ENCODE measurements at places on chromosomes 6 and 20.

GRCh38 chr6:107418118-107418517 is 41.2 kb downstream of the PDSS2 start:
- no peak for DNase-seq

DNA sequence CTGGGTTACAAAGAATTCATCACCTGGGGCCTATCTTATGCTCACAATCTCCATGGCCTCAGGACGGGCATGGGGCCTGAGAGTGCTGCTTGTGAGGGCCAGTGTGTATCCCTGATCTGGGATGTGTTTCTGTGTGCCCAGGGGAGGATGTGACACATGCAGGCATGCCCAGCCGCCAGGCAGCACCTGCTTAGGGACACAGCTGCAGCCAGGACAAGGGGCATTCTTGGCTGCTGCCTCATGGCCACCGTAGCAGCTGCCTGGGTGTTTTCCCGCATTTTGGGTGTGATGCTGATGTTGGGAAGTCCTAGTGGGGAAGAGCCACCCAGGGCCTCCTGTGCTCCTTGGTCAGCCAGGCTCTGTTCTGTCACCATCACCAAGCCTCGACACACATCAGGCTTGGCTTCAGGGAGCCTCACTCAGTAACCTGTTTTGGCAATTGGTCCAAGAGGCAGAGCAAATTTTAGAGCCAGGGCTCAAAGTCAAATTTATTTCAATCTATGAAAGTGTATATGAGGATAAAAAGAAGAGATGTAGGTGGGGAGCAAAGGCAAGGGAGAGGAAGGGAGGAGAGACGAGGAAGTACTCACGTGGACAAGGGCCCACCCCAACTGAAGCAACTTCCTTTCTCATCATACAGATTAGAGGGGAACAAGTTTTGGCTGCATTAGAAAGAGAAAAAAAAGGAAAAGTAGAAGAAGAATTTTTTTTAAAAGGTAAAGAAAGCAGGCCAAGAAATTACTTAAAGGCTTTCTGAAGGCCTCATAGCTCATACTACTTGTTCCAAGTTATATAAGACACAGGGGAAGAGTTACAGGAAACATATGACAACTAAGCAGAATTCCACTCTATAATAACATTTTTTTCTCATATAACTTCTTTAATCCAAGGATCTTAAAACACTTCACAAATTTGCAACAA is 269.9 kb upstream of the SUPT3H start:
- DNase-seq: no peak

DNA sequence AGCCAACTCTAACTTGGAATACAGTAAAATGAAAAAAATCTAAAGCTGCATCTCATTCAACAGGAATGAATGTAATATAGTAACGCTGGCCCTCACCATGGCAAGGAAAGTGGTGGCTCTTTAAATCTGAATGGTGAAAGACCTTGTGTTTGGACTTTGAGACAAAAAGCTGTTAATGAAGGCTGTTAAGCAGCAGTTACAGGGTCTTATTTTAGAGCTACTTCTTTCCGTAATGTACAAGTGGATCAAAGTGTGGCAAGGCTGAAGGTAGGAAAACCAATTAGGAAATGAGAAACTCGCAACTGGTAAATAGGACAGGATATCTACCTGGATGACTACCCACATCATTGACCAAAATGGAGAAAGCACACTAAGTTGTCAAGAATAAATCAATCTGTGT is 11.6 kb upstream of the TRIM39 start:
- DNase-seq: no peak

DNA sequence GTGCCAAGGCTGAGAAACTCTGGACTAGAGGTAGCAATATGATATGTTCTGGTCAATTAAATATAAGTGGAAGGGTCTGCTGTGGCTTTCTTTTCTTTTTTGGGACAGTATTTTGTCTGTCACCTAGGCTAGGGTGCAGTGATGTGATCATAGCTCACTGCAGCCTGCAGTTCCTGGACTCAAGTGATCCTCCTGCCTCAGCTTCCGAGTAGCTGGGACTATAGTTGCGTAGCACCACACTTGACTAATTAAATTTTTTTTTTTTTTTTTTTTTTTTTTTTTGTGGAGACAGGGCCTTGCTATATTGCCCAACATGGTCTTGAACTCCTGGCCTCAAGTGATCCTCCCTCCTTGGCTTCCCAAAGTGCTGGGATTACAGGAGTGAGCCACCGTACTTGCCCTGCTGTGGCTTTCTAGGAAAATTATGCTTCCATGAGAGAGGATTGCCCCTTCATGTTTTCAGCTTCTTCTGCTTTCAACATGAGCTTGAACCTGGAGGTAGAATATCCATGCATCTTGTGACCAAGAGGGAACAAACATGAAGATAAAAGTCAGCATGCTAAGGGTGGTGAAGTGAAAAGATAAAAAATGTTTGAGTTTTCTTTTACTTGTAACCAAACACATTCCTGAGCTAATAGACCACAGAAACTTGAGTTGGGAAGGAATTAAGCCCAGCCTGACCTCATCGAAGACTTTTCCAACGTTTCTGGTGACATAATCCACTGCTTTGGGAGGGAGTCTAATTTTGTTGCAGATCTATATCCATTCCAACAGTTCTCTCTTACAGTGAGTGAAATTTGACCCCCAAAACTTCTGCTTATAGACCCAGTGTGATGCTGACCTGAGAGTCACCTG is 75.1 kb downstream of the CARMIL1 start:
- no peak for DNase-seq

- no peak for DNase-seq
Measured at GRCh38 chr6:130758813-130759212, 68.4 kb upstream of the SMLR1 start.

GRCh38 chr20:13858439-13858838 is 73.6 kb downstream of the NDUFAF5 start:
- DNase-seq: no peak

DNA sequence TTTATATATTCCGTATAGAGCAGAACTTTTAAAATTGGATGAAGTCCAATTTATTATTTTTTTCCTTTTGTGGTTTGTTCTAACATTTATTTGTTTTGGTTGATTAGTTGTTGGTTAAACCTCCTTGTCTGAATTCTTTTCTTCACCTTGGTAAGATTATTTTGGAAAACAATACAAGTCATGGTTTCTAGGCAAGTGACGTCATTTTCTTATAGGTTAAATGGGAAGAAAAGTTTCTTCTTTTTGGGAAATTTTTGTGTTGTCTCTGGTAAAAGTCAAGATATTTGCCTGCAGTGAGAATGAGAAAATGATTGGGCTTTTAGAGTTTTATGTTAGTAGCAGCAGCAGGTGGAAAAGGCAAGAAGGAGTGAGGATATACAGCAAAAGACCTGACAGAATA is 197.9 kb downstream of the OTOR start:
- DNase-seq: no peak

DNA sequence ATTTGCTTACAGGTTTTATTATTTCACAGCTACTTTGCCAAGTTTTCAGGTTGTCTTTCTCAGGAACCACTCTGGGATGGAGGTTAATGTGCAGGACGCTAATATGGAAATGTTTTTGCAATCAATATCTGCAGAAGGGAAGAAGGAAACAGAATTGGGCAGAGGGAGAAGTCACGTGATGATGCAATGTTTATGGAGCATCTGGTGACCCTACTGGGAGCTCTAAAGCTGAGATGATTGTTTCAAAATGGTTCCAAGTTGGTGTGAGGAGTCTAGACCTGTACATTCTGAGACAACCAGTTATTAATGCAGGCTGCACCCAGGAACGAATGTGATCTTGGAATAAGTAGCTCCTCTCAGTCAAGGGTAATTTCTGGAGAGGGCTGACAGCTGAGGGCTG is 905.4 kb upstream of the FLRT3 start:
- DNase-seq: no peak

- DNase-seq: no peak
Measured at GRCh38 chr20:40654876-40655275, 34.2 kb downstream of the MAFB start.

GRCh38 chr6:1669996-1670395 is 60.3 kb downstream of the FOXC1 start:
- no peak for DNase-seq

DNA sequence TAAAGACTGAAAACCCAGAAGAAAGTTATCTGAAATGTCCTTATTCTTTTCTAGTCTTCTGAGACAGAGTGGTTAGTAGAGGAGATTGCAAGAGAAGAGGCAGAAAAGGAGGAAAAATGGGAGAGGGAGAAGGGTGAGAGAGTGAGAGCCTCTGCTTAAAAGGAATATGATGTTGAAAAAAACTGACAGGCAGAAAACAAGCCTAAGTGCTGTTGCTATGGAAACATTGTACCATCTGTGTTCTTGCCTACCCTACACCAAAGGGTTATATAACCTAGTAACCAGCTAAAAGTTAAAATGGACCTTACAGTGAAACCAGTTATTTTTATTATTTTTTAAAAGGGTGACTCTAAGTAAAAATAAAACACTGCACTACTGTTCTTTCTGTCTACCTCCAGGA is 28.3 kb upstream of the SH3BGRL2 start:
- DNase-seq: no peak

GRCh38 chr6:91149956-91150705 is 563.3 kb upstream of the MAP3K7 start:
- no peak for DNase-seq

- DNase-seq: no peak
Measured at GRCh38 chr6:116019428-116019827, 41.3 kb downstream of the FRK start.

DNA sequence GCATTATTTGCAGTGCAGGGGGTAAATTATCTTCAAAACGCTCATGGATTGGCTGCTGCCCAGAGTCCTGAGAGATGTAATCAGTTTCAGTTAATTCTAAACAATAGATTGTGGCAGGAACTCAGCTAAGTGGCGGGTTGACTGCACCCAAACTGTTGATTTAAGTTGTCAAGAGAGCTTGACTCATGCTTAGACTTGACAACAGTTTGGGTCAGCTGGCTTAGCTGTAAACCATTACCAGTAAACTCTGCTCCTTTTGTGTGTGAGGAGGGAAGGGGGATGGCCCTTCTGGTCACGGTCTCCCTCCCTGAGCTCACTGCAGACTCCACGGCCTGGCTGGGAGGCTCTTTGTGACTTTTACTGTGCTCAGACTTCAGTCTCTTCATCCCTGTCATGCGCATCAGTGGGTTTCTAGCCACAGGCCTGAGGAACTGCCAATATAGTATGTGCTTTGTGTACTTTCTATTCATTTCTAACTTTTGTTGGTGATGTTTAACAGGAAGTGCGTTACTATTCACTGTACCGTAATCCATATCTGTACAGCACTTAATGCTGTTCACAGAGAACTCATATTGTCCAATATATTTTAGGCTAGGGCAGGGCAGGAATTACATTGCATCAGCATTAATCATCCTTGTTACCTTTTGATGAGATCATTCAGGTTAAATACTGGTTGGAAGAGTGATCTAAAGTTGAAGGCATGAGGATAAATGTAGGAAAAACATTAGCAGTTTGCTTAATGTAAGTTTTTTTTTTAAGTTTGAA is 488.3 kb downstream of the CDKAL1 start:
- peak; percentile 4 for DNase-seq
